ENCODE measurements at places on chromosomes 2 and 18.

DNA sequence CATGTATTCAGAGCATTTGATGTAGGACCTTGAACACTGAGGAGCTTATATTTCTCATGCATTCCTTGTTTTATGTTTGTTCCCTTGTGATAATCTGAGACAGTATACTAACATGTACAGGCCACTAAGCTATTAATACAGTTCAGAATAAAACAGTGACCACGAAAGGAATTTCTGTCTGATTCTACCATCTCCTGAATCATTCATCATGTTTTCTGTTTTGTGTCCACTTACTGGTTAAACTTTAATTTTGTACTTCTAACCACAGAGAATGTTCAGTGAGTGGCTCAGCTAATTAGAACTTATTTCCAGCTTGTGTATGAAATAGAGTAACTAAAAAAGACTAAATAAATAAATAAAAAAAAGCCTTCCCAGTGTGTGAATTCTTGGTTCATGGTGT, 110.4 kb downstream of the LRP1B start:
- no peak for DNase-seq

- DNase-seq: no peak
Measured at GRCh38 chr2:127045792-127046501, 61.0 kb downstream of the BIN1 start.

GRCh38 chr2:217643789-217644301, 358.9 kb downstream of the TNS1 start:
- no peak for DNase-seq

GRCh38 chr2:187915810-187916209, 361.6 kb upstream of the TFPI start:
- DNase-seq: no peak

- no peak for DNase-seq
Measured at GRCh38 chr2:201831469-201831868, 25.1 kb downstream of the CDK15 start.

DNA sequence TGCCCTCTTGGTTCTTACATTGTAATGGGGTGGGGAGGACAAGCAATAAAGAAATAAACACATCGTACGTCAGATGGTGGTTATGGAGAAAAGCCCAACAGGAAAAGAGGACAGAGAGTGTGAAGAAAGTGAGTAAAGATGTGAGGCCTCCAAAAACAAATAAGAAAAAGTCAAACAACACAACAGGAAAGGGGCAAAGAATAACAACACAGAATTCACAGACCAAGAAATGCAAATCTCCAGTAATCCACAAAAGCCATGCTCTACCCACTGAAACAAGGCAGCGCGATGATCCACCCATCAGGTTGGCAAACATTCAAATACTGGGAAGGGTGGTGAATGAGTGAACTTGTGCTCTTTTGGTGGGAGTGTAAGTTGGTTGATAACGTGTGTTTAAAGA, 16.7 kb upstream of the DUSP2 start:
- no peak for DNase-seq

GRCh38 chr2:127097841-127098651, 8.9 kb downstream of the BIN1 start:
- DNase-seq: no peak

DNA sequence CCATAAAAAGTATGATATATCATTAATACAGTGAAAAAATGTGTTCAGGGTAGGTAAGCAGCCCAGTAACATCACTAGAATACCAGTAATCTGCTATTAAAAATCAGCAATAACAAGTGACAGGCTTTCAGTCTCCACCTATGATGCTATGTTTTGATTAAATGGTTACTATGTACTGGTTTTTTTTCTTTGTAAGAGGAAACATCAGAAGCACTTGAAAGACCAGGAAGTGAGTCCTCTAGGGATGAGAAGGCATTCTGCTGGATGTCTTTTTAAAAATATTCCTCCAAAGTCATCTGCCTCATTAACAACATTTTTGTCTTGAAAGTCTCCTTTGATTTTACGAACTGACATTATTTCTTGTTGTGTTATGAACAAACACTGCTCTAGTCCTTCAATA, 136.0 kb upstream of the FAM98A start:
- DNase-seq: no peak

DNA sequence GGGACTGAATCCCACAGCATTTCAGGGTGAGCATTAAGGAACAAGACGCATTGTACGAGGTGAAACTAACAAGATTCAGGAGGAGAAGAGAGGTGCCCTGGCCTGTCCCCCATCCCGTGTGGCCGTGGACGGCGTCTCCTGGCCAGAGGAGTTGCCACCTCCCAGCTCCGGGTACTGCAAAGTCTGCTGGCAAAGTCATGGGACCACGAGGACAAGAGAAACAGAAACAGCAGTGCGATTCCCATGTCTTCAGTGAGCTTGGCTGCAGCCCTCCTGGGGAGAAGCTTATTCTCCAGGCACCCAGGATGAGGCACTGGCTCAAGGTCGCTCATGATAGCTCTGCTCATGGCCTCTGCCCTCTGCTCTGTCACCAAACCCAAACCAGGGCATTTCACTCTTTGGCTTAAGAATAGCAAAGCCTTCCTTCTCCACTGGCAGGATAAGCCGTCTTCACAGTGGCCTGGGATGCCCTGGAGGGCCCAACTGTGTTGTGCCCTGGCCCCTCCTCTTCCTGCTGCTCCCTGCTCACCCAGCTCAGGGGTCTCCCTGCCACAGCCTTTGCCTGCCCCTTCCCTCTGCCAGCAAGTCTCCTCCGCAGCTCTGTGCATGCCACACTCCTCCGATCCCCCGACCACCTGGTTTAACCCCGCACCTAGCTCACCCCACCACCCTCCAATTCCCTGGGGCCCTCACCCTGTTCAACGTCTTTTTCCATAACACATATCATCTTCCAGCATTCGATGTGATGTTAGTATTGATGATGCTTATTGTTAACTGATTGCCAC, 144.8 kb downstream of the PXDN start:
- DNase-seq: no peak

DNA sequence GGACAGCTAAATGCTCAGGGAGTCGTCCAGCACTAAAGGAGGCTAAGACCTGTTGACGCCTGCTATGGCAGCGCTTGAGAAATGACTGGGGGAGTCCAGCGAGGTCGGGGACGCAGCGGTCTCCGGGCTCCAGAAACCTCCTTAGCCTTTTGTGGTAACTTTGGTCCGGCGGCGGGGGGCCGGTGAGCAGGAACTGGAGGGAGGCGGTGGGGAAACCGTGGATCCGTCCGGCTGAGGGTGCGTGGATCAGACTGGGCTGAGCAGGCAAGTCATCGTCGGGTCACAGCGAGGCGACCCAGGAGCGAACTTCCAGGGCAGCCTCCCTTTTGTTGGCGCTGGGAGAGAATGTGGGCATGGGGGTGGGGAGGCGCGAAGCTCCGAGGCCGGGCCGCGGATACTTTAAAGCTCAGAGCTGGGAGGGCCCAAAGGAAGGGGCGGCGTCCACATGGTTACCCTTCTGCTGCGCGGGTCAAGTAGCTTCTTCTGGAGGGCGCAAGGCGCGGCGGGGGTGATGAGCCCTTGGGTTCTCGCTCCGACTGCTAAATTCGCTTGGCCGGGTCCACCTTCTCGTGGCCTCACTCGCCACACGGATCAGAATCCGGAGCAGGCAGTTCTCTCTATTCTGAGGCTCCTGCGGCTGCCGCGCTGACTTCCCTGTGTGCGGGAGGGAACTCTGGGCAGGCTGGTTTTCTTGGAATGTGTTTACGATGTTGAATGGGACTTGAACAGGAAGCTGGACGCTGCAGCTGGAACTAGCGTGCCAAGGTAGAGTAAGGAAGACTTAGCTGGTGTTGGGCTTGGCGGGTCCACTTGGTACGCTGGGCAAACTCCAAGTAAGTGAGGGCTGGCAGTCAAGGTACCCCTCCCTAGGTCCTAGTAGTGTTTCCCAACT, 920 bp downstream of the GULP1 start:
- no peak for DNase-seq

- DNase-seq: no peak
Measured at GRCh38 chr18:26649193-26649543, 100.8 kb upstream of the KCTD1 start.

- DNase-seq: no peak
Measured at GRCh38 chr2:143029141-143029540, 100.1 kb upstream of the ARHGAP15 start.

DNA sequence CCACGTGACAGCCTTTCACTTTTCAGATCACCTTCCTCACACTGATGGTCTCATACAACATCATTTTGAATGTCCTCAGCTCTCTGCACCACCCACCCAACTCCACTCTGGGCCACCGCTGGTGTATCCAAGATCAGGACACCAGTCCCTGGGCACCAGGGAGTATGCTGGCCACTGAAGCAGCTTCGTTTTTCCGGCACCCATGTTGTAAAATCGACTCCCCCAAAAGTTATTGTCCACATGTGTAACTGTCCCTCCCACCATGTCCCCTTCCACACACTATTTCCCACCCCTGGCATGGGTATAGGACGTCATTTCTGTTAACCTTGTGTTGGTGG, 96.4 kb downstream of the TGOLN2 start:
- no peak for DNase-seq

DNA sequence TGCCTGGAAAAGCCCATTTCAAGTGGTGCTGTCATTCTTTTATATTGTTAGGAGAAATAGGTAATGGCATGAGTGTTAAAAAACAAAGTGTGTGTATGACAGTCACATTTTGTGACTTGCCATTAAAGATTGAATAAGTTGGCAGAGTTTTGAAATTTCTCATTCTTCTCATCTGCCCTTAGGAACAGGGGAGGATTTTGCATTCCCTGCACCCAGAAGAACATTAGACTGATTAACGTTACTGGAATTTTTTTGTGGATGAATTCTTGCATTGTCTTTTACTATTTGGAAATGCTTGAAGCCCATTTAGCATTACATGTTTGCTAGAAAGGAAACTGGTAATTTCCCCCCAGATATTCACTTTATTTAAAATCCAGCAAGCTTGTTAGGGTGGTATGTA, 162.2 kb downstream of the BABAM2 start:
- DNase-seq: no peak

- DNase-seq: no peak
Measured at GRCh38 chr2:238811759-238812158, 36.1 kb upstream of the TWIST2 start.

DNA sequence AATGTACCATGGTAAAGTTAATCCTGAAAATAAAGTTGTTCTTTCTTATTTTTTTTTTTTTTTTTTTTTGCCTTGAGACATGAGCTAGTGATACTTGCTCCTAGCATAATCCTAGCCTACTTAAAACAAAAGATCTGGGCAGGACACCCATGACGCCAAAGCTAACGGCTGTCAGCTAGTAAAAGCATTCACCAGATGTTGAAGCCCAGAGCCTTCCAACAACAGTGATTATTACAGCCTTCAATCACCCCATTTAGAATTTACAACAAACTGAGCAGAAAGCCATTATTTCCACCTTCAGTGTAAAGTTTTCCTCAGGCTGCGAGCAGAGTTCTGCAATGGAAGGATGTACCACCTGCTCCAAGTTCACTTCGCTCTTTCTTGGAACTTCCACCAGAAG, 259.5 kb downstream of the SP3 start:
- DNase-seq: no peak

GRCh38 chr2:220744861-220745260, 827.2 kb downstream of the EPHA4 start:
- no peak for DNase-seq

All from stimulated activated CD4-positive, alpha-beta T cell treated with anti-CD3 and anti-CD28 coated beads, TNF-alpha, amount 100 ng/mL, for 1 hour (primary cell).